ENCODE measurements at places on chromosomes 2 and 18.

GRCh38 chr2:3777966-3778365 is 74.6 kb downstream of the DCDC2C start:
- DNase-seq, result no peak

- peak; percentile 64 for DNase-seq
These were observed 2.1 kb downstream of the CNTNAP5 start for GRCh38 chr2:124027182-124027581.

DNA sequence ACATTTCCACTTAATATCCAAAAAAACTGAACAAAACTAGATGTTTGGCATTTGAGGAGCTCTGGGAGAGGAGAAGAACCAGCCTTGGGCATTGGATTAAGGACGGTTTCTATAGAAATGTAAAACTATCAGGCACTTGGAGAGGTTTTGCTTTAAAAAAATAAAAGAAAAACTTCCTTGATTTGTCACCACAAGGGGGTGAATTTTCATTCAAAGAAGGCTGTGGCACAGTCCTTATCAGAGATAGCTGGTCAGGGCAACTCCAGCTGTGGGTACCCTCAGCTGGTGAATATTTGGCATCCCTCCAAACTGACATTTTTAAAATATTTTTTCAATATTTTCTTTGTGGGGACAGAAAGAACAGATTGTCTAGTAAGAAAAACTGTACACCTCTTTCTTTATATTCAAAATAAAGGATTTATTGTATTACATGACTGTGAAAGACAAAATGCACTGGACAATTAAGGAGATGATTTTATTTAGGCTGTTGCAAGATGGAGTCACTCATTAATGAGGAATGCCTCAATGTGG is 46.1 kb upstream of the TBC1D8 start:
- peak; percentile 69 for DNase-seq

DNA sequence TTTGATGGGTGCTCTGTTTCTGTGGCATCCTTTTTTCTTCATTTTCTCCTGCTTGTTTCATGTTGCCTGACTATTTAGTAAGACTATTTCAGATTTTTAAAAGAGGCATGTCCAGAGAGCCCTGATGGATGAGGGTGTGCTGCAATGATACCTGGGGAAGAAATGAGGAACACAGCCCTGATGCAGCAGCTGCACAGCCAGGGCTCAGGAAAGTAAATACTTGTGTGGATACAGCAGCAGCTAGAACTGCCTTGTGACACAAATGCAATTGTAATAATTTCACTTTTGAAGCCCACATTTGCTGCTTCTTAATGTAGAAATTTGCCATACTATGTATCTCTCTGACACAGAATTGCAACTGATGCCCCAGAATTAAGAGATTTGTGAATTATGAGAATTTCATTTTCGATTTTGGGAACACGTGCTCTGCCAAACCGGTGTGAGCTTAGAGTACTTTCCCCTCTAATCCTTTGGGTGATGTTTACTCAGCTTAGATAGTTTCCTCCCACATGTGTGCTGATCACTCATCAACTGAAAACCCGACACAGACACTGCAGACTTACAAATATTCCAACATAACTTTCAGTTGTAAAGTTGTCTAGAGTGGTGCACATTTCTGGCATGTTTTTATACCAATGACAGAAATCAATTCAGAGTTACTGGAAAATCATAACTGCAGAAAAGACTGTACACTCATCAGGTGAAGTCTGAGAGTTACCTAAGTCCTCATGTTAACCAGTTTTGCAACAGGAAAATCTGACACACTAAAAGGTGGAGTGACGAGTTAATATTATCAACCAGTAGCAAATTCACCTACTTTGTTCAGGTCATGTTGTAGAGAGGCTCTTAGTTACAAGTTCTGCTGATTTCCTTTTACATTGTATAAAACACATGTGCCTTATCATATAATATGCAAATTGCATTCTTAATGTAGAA is 383.4 kb downstream of the CBLN2 start:
- no peak for DNase-seq

DNA sequence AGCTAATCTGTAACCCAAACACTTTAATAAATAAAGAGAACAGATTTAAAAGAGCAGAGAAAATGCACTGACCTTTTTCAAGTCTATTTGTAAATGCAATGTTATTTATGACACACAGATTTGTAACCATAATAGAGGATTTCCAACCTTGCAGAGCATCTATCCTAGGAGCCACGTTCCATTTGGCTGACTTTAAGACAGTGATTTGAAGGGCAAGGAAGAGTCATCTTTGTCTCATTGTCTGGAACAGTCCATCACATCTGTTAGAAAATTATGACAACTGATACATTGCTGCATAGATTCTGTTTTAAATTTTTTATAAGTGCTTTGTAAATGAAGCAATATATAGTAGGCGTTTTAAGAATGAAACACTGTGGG is 90.8 kb upstream of the L3MBTL4 start:
- no peak for DNase-seq

DNA sequence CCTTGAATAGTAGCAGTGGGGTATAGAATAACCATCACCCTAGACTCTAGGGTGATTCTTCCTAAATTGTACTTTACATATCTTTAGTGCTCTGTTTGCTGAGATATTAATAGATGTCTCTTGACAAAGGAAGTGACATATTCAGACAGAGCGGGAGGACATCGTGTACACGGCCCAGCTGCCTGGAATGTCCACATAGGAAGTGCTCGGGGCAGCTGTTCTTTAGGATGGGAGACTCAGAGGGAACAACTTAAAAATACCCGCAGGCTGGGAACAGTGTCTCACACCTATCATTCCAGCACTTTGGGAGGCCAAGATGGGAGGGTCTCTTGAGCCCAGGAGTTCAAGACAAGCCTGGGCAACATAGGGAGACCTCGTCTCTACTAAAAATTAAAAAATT is 206.1 kb downstream of the FAM210A start:
- DNase-seq, result no peak

- DNase-seq, result no peak
These were observed 679.2 kb downstream of the CNTNAP5 start for GRCh38 chr2:124704071-124704925.

- DNase-seq, result no peak
These were observed 1237.3 kb upstream of the FAM98A start for GRCh38 chr2:34836361-34836760.

- DNase-seq, result peak; percentile 42
These were observed 132.6 kb downstream of the MAP2 start for GRCh38 chr2:209556354-209556961.

- peak; percentile 88 for DNase-seq
These were observed 21.4 kb downstream of the STK17B start for GRCh38 chr2:196149948-196150347.

- DNase-seq, result no peak
These were observed 123.0 kb downstream of the NFATC1 start for GRCh38 chr18:79518683-79519128.

DNA sequence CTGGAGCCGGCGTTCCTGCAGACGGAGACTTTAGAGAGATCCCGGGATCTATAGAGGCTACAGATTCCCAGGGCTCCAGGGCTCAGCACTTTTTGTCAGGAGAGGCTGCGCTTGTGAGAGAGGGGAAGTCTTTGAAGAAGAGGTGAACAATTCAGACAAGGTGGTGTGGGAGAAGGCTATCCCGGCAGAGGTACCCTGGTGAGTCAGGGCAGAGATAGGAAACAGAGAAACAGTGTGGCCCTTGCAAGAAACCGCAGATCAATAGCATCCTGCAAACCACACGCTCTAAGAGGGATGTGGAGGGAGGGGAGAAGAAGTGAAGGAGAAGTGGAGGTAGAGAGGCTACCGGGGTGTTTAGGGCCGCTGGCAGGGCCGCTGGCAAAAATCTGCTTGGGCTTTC is 160.5 kb upstream of the APCDD1 start:
- DNase-seq, result no peak

GRCh38 chr2:11305958-11306357 is 38.5 kb downstream of the ROCK2 start:
- peak; percentile 30 for DNase-seq

GRCh38 chr2:96136129-96136720 is 2.1 kb downstream of the ASTL start:
- DNase-seq, result no peak

DNA sequence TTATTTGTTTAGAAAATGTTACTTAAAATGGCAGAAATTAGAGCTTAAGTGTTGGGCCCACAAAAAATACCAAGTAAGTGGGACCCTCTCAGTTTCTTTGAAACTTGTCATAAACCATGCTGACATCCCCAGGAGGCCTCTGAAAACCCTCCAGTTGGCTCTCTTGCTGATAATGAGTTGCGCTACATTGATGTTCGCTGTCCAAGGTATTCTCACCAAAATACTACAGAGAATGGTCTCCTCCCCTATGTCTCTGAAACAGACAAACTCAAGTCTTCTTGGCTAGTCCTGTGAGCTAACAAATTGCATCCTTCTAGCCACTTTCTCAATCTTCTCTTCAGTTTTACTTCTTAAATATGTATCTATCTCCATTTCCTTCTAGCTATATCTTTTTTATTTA is 669.4 kb downstream of the IRS1 start:
- peak; percentile 28 for DNase-seq

- no peak for DNase-seq
These were observed 72.6 kb upstream of the FIGN start for GRCh38 chr2:163808406-163808805.

GRCh38 chr2:172560721-172561120 is 4.8 kb downstream of the PDK1 start:
- no peak for DNase-seq

GRCh38 chr2:134039912-134040581 is 213.8 kb upstream of the MGAT5 start:
- DNase-seq, result no peak

DNA sequence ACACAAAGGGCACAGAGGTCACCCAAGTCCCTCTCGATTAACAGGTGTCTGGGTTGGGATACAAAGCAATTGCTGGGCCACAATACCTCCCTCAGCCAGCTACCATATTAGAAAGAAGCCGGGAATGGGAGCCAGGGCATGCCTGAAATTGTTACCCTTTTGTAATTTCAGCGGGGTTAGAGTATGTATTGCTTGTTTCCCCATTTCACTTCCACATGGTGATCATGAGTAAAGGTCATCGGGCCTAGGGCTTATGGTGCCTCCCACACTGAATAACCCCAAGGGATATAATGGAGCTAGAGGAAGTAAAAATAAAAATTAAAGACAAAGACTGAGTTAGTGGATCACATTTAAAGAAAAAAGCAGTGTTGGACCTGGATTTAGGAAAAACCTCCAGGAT is 437.2 kb upstream of the KLHL29 start:
- DNase-seq, result no peak

DNA sequence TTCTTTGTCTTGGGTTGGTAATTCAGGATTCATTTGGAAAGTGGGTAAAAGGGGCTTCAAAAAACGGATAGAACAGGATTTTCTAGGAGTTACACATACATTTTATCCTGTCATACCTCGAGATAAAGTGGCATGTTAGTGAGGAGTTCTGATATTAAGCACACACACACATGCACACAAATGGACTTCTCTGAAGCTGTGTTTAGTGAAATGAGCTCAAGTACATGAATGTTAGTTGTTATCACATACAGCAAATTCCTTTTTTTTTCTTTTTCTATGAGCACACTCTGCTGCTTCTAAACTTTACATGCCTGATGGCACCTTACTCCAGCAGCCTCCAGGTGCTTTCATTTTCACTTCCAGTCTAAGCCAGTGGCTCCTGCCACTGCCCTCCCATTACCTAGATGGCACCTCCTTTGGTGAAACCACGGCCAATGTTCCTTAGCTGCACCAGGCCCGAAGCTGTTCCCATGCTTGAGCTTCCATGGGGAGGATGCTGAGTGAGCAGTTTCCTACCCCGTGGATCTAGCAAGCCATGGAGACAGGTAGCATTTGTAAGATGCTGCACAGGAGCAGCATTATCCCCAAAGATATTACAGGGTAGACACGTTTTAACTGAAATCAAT is 49.7 kb downstream of the STAT1 start:
- no peak for DNase-seq

GRCh38 chr2:86331384-86331783 is 6.0 kb downstream of the REEP1 start:
- no peak for DNase-seq

GRCh38 chr2:51014759-51015158 is 17.2 kb downstream of the NRXN1 start:
- DNase-seq, result no peak

DNA sequence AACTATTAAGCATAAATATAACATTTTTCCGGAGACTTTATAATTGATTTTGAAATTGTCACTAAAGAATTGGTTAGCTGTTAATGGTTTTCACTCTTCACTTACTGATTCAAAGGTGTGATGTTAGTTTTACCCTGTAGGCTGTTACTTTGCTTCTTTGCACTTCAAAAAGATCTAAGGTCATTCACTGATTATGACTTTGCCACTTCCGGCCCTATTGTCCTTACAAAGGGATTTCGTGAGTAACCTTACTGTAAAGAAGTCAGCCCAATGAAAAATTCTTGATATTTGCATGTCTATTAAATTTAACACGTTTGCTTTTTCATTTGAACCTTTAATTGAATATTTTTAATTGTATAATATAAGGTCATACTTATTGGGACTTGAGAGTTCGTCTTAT is 61.4 kb downstream of the GREB1L start:
- DNase-seq, result no peak

DNA sequence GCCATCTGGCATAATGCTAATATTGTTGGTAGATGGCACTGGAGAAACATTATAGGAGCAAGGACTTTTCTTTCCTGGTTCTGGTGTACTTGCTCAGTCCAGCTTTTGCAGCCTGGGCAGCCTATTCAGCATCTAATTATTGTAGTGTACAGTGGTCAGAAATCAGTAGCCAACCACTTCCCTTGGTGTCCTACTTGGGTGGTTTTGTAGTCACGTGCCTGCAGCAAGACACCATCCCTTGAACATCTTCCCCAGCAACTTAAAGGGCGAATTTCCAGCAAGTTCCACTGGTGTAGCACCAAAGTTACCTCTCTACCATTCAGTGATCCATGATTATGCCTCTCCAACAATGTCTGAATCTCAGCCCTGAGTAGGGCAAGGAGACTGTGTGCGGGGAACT is 557.6 kb downstream of the SATB2 start:
- no peak for DNase-seq

GRCh38 chr2:177717831-177718618 is 325.5 kb downstream of the AGPS start:
- peak; percentile 24 for DNase-seq

DNA sequence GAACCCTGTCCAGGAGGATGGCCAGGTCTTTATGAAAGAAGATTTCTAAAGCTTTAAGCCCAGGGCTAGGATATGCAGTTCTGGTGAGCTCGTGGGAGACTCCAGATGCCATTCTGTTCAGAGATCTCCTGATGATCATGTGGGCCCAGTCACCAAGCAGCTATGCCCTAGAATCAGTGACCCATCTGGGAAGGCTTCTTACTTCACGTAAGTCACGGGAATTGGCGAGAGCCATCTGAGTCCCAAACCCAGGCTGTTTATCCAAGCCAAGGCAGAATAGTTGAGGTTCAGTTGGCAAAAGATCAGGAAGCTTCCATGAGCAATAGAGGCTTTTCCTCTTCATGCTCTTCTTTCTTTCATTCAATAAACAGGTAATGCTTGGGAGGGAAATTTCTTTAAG is 23.9 kb downstream of the ANTXR1 start:
- DNase-seq, result no peak

DNA sequence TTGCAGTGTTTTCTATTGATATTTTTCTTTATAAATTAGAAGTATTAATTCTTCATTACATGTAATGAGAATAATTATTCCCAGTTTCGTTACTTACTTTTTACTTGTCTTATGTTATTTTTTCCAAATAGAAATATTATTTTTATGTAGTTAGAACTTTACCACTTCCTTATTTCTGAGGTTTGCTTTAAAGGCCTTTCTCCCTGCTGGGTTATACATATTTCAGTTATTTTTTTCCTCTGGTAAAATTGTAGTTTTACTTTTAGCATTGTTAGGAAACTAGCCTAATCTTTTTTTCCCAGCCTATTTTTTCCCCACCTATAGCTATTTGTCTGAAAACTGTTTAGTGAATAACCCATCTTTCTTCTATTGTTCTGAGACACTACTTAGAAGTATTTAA is 17.1 kb downstream of the RNF144A start:
- peak; percentile 74 for DNase-seq

Measured in common myeloid progenitor, CD34-positive (primary cell).